ENCODE measurements at places on chromosomes 6 and 20.

GRCh38 chr6:3915076-3915791 is 66.1 kb downstream of the FAM50B start:
- DNase-seq: no peak

DNA sequence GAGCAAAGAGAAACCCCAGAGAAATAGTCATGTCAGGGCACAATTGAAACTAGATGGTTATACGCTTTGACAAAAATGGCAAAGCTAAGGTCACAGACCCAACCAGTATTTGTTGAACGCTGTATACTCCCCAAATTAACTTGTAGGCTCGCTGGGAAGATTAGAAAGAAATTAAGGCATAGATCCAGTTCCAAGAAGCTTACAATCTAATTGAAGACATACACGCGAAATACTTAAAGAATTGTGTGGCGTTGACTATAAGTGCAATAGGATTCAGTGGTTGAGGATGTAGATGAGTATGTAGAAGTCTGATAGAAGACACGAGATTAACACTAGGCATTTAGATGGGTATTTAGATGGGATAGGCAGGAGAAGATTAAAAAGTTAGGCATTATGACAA is 525 bp downstream of the FAM229B start:
- DNase-seq: no peak

- no peak for DNase-seq
These were observed 288.2 kb upstream of the MAN1A1 start for GRCh38 chr6:119637768-119638167.

DNA sequence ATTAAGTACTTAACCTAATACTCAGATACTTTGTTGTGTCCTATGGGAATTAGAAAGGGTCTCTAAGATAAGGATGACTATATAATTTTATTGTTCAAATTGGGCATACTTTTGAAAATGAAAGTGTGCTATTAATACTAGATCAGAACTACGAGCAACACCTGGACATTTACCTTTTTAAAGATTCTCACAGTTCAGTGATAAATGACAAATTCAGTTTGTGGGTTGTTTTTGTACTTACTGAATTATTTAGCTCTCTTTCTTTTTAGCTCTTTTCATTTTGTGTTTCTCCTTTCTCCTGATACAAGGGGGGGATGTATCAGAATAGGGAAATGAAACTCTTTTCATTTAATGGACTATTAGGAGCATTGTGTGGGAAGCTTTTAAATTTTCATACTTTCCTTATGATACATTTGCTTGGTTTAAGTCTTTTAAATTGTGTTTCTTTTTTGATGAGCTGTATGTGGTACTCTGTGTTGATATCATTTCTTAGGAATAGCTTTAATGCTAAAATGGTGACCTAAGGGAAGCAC is 47.5 kb downstream of the PHF3 start:
- peak; percentile 15 for DNase-seq

- peak; percentile 48 for DNase-seq
These were observed 26.1 kb upstream of the FANCE start for GRCh38 chr6:35426074-35426473.

- no peak for DNase-seq
These were observed 375.5 kb downstream of the PKHD1 start for GRCh38 chr6:51711876-51712275.

DNA sequence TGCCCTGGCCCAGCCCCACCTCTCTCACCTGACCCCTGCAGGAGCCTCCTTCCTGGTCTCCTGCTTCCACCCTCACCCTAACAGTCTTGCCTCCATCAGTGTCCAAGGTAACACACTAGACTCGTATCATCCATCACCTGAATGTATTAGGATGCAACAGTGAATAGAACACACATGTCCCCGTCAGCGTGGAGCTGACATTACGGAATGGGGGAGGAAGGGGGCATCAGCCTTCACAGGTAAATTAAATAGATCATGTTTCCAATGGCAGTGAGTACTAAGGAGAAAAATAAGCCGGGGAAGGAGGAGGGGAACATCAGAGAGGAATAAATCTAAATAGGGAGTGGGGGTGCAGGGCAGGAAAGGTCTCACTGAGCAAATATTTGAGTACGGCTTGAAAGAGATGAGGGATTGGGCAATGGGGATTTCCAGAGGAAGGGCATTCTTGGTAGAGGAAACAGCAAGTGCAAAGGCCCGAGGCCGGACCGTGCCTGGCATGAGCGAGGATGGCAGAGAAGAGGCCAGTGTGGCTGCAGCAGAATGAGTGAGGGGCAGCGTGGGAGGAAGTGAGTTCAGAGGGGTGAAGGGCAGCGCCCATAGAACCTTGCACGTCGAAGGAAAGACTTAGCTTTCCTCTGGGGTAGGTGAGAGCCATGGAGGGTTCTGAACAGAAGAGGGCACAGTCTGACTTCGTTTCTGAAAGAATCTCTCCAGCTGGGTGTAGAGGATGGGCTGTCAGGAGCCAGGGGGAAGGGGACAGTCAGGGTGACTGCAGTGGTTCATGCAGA is 110.1 kb upstream of the PTPN1 start:
- DNase-seq: no peak

GRCh38 chr20:48604426-48604825 is 223.4 kb downstream of the PREX1 start:
- no peak for DNase-seq

GRCh38 chr6:107917451-107918375 is 40.3 kb downstream of the SEC63 start:
- no peak for DNase-seq

DNA sequence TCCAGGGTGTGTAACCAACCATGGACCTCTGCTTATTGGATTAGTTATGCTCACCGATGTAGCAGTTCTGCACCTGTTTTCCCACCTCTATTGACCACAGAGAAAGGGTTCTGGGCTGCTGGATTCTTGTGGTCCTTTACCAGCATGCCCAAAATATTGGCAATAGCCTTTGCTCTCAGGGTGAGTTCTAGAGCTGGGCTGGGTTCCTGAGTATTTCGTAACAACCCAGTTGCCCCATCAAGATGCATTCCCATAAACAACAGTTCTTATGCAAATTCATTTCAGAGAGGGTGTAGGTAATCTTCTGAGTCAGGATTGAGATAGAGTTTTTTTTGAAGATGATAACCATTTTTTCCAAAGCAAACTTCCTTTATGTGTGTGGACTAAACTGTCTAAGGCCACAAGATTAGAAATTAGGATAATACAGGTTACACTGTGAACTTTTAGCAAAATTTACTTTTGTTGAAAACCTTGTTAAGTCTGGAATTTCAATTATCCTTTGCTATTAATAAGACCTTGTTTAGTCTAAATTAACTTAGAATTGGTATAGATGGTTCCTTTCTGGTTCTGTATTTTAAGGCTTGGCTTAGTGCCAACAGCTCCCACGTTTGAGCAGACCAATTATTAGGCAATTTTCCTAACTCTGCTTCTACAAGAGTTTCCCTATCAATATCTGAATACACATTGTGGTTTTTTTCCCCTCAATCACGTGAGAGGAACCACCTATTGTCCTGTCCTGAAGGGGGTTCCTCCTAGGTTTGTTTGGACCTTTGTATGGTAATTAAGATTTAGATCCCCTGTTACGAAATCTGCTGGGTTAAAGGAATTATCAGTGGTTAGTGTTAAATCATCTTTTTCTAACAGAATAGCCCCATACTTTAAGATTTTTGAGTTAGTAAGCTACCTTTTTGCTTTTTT is 46.1 kb downstream of the TBX18 start:
- DNase-seq: no peak

DNA sequence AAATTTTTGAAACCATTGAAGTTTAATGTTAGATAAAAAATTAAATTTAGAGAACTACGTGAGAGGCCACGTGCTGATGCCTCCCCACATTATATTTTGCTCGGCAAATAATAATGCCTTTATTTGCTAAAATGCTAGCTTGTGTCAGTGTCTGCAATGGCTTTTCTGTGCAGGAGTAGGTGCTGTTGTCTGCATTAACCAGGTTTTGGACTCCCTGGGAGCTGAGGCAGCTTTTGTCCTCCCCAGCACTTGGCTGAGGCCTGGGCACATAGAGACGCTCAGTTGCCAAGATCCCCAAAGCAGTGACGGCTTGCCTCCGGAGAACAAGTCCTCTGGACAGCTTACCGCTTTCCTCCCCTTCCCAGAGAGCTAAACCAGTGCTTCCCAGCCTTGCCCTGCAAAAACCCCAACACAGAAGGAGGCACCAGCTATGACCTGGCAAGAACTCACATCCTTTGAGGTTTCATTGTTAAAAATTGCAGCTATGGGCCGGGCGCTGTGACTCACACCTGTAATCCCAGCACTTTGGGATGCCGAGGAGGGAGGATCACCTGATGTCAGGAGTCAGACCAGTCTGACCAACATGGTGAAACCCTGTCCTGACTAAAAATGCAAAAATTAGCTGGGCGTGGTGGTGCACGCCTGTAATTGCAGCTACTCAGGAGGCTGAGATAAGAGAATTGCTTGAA is 59.9 kb downstream of the KAT14 start:
- no peak for DNase-seq

DNA sequence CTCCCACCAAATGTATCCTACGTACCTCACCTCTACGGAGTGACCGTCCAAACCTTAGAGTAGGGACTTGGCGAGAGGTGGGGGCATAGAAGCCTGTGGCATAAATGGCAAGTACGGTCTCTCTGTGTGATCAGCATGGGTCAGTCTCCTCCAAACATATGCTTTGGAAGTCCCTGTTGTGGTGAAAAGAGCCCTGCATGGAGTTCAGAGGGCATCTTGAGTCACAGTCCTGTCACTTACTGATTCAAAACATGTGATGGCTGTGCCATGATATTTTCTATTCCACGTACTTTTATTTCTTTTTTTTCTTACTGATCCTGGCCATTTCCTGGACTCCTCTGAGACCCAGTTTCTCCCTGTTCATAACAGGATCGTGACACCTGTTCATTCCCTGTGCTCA is 67.5 kb upstream of the CEP85L start:
- DNase-seq: no peak

DNA sequence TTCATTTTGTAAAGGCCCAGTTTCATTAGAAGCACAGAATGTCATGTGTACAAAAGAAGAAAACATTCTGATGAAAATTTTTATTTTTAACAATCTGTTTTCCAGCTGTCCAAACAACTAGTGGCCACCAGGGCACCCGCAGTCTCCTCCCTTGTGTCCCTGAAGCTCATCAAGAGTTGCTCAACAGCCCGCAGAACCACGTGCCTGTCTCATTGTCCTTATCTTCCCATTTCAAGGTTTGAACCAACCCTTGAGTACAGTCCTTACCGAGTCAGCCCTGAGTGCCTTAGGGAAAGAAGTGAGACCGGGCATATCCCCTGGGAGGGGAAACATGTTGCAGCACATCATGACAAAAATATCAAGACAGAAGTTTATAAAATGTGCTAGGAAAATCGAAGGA is 15.9 kb upstream of the ZNF133 start:
- no peak for DNase-seq

- DNase-seq: no peak
These were observed 884.5 kb upstream of the GJE1 start for GRCh38 chr6:141248021-141248799.

GRCh38 chr6:100194535-100194934 is 200.5 kb upstream of the MCHR2 start:
- DNase-seq: no peak
